Naive thymus-derived CD4-positive, alpha-beta T cell (primary cell): ENCODE measurements at places on chromosomes 1 and 21.

- DNase-seq: no peak
These were observed 52.5 kb upstream of the PPM1J start for GRCh38 chr1:112767646-112768045.

GRCh38 chr1:201703621-201704438 lies 125.1 kb upstream of the IPO9 start:
- DNase-seq: peak; percentile 46

GRCh38 chr21:45593162-45594022 lies 50.1 kb upstream of the PCBP3 start:
- DNase-seq: no peak

DNA sequence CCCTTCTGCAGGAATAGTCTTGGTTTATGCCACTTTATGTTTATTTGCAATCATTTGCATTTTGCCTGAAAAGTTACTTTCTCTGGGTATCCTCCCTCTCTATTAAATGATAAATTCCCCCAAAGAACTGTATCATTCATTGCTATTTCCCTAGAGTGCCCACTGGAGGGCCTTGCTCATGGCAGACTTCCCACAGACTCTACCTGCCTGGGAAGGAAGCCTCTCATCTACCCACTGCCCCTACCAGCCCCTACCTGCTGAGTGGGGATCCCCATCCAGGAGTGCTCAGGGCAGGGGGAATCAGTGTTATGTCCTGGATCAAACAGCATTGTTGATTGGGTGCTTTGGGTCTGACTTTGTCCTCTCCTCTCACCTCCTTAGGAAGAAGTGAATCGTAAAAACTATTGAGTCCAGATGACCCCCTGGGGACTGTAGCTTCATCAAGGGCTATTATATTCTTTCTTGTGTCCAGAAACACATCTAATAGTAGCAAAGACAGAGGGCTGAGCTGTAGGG lies 6.8 kb upstream of the LRRN2 start:
- DNase-seq: no peak

- DNase-seq: no peak
These were observed at the start of gene ESPN for GRCh38 chr1:6424619-6425593. Gene ESPN, plus strand, starts transcription at chr1:6424776. Its CDS starts 180 bp downstream, at chr1:6424956.

GRCh38 chr21:36320421-36321324 lies 676 bp downstream of the MORC3 start:
- DNase-seq: no peak

DNA sequence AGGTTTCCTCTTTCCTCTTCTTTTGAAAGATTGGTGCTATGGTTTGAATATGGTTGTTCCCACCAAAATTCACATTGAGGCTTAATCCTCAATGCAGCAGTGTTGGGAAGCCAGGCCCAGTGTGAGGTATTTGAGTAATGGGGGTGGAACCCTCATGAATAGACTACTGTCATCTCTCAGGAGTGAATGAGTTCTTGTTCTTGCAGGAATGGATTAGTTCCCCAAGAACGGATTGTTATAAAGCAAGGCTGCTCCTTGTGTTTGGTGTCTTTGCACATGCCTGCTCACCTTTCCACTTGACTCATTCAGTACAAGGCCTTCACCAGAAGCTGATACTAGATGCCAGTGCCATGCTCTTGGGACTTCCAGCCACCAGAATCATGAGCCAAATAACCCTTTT lies 223.2 kb downstream of the BACH1 start:
- DNase-seq: no peak

GRCh38 chr1:170731566-170732251 lies 67.8 kb downstream of the PRRX1 start:
- DNase-seq: no peak

GRCh38 chr1:21904704-21905520 lies 32.2 kb downstream of the HSPG2 start:
- DNase-seq: no peak

GRCh38 chr1:53574621-53575020 lies 115.4 kb downstream of the DMRTB1 start:
- no peak for DNase-seq

DNA sequence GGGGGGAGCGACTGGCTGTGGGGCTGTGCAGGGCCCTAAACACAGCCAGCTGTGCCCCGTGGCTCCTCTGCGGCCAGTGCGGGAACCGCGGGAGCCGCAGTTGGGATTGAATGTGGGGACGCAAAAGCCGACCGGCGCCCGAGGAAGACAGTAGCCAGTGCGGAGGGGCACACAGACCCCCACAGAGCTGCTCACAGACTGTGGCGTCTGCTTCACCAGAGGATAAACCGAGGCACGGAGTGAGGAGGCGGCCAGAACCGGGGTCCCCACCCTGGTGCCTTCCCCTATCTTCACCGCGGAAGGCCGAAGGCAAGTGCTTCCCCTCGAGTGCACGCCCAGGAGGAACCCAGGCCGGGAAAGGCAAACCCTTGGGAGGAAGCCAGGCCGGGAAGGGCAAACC lies 8.7 kb upstream of the TMEM52 start:
- no peak for DNase-seq

DNA sequence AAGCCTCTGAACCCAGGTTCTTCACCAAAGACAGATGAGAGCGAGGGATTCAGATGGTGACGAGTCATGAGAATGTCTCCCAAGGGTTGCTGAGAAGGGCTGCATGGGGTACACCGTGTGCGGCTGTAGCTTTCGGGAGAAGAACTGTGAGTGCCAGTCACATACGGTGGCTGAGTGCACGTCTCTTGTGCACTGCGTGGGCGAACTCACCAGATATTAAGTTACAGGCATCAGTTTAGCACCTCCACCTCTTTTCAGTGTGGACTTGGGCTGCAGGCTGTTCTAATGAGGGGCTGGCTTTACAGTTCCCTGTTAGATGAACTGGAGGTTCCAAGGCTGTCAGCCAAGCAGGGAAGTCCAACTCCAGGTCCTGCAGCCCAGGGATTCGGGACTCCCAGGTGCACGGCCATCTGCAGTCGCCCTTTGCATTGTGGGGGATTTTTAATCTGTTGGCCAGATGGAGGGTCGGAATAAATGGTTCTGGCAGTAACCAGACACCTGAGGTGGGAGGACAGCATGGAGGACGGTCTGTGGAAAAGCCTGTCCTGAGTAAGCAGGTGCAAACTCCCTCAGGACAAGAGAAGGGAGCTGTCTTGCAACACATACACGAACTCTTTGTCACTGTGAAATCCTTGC lies 26.5 kb upstream of the AVPR1B start:
- no peak for DNase-seq
